Amygdala (tissue), 56 donors: ENCODE measurements at places on chromosomes 11 and 22.

DNA sequence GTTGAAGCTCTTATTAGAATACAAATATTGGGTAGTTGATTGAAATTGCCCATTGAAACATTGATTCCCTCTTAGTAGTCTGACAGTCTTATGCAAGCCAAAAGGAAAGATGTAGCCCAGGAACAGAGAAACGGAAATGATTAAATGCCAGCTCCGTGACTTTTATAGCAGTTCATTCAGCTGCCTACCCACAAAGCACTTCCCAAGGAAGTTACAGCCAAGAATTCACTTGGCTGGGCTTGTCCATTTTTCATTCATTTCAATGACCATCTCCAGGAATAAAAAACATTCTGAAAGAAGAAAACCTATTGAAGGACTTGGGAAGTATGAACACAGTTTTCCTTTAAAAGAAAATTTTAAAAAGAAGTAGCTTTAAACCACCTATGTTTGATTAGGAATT lies 62.0 kb downstream of the NCAM1 start:
- DNase-seq: no peak

GRCh38 chr11:59204746-59205145 lies 8.0 kb downstream of the MPEG1 start:
- no peak for DNase-seq

- DNase-seq: no peak
Measured at GRCh38 chr22:21942407-21943343, 10.0 kb downstream of the PPM1F start.

DNA sequence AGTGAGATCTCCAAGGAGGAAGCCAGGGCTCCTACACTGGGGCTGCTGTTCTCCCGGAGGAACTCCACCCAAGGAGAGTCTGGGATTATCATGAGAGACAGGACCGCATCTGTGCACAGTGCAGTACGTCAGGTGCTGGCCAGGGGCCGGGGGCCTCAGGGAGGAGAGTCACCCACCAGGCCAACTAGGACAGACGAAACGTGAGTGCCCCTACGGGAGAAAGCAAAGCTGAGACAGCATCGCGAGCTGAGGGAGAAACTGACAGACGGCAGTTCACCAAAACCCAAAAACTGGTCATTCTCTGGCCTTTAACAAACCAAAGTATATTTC lies 273.4 kb downstream of the BRD1 start:
- no peak for DNase-seq

DNA sequence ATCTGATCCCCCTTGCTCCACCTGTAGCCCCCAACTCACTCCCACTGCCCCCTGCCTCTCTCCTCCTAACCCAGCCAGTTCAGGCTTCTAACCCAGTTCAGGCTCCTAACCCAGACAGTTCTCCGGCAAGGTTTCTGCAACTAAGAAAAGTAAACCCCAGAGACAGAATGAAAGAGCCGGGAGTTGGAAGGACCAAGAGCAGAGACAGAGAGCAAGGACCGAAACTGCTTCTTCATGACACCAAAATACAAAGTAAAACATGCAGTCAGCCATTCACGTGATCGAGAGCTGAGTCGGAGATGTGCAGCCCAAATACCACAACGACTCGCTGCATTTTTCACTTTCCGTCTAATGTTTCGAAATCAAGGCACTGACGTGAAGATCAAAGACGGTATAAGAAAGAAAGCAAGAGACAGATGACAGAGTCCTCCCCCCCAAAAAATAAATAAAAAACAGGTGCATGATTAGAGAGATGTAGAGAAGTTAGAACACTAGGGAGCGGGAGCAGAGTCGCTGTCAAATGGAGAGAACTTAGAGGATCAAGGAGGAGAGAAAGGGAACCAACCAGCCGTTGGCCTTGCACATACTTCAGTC lies 884 bp downstream of the IL10RA start:
- no peak for DNase-seq

DNA sequence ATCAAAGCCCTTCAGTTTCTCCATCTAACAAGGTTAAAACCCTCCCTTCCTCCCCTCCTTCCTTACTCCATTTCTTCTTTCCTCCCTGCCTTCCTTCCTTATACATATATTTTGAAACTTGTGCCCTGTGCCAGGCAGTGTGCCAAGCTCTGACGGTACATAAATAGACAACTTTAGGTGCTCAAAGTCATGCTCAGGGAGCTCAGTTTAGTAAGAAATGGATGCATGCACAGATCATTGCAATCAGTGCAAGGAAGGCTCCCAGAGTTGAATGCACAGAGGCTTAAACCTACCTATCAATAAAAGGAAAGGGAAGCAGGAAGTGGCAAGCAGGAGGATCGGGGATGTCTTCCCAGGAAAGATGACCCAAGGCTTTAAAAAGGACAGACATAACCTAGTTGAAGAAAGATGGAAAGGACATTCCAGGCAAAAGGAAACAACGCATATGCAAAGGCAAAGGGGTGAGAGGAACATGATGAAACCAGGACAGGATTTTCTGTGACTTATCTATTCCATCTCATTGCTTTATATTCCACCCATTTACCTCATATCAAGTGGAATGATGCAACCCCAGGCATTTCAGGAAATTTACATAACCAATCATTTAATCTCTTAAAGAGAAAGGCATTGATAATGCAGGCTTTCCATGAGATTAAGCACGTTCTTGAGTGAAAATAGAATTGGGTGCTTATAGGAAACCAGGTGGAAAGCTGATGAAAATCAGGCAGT lies 13.2 kb downstream of the FZD4 start:
- no peak for DNase-seq
